HT-29 (cell line): ENCODE measurements at places on chromosomes 2 and 18. TPM values are rescaled to one million over a fixed set of nuclear protein-coding genes. Genes with fewer than 3 reads are reported as not detected.

Gene MFSD2B
- total RNA-seq, result not detected in 2 replicates

Gene DLGAP1
- 0.08 and 0.53 TPM in 2 replicates for total RNA-seq

Gene SPR
- total RNA-seq, result 77.8 and 86.8 TPM in 2 replicates

DNA sequence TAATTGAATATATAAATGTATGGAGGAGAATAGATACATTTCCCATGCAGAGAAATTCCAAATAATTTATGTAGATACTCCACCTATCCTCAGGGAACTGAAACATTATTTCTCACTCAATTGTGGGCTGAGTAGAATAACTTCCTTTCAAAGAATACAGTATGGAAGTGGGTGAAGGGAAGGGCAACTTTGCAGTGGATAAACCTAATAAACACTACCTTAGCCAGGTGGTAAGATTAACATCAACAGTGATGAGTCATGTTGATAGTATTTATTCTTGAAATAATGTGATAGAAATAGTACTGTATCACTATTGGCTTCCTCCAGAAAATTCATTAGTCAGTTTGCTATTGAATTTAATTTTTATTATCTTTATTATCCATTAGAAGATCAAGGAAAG lies 716.4 kb upstream of the CHAC2 start:
- peak; percentile 61 for DNase-seq

DNA sequence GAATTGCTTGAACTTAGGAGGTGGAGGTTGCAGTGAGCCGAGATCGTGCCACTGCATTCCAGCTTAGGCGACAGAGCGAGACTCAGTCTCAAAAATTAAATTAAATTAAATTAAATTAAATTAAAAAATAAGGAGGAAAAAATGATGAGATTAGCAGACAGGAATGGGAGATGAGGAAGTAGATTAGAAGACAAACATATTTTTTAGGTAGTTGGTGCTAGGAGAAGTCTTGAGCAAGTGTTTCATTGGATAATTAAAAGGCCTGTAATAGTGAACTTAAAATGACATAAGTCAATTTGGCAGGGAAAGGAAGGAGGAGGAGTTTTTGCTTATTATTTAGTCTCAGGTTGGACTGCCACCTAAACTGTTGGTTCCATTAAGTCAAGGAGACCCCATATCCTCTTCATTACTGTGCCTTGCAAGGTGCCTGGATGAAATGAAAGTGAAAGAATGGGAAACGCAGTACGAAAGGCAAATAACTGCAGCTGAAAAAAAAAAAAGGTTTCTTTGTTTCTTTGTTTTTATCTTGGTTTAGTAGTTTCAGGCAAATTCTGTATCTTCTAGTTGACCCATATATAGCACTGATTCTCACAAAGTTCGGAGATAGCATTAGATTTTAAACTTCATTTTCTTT lies 162.0 kb downstream of the SLC8A1 start:
- DNase-seq, result no peak

DNA sequence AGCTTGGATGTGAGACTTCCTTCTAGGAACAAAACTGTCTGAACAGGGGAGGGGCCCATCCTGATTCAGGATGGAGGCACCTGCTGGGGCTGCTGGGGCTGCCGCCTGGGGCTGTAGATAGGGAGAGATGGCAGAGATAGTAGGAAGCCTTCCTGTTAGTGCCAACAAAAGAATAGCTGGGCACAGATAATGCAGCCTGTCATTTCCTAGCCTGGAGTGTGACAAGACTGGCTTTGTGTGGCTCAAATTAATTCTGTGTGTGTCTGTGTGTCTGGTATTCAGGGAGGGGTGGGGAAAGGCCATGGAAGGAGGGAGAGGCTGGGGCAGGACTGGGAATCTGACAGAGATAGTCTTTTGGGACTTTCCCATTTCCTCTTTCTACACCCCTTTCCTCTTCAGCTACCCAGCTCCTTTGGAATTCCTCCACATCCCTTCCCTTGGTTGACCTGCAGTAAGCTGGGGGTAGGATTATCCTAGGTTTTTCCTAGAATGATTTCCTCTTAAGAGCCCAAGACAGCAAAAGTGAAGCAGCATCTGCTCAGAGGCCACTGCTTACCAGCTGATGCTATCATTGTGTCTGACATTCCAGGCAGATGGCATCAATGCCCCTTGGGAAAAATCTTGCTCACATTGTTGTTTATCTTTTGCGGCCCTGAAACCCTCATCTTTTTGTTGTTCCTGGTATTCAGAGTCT lies 144.9 kb upstream of the LHCGR start:
- no peak for DNase-seq

DNA sequence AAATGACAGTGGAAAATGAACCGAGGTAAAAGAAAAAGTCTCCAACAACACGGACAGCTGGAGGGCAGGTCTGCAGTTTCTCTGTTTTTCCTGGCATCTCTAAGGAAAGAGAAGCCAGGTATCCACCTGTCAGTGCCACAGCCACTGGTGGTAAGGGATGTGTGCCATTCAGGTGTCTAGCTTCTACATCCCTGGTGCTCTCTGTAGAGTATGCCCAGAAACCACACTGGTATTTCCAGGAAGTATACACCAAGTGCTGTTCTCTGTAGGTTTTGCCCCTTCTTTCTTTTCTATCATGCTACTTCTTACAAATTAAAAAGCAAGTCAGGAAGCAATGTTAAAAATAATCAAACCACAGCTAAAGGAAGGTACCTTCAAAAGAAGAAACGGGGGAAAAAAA lies 7.6 kb upstream of the AGFG1 start:
- DNase-seq, result no peak

DNA sequence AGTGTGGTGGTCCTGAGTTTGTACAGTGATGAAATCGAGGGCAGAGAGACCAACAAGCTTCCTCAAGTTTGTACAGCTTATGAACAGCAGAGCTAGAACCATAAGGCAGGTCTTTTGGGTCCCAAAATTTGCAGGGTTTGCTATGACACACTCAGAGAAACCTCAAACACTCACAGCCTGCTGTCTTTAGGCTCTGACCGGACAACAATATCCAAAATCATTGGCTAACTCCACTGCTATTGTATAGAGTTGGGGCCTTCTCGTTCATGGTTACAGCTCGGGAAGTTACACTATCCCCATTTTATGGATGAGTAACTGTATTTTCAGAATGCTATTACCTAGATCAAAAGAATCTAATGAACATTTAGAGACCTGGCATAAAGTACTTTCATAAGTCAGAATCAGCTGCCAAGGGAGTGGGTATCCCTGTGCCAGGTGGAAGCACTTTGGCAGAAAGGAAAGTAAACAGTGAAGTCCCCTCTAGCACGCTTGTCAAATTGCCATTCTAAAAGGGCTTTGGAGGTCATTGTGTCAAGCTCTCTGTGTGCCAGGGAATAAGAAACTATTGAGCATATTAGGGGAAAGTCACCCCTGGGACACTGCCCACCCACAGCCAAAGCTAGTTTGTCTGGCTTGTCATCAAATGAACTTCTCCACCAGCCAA lies 331.8 kb downstream of the ALK start:
- DNase-seq, result no peak

DNA sequence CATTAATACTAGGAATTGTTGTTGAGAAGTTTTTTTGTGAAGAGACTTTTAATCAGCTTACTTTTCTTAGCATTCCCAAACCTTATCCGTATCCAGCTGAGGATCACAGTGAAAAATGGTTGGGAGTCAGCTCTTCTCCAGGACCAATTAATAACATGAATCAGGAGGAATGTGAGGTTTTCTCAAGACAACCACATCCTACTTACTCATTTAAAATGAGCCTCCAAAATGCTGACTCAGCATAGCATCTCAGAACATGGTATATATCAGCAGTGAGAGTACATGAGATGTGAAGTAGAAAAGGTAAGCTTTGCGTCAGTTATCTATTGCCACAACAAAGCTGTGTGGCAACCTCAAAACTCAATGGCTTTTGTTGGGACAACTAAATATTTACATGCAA lies 140.3 kb downstream of the NRP2 start:
- no peak for DNase-seq
